ENCODE measurements at places on chromosomes 7 and 10.

DNA sequence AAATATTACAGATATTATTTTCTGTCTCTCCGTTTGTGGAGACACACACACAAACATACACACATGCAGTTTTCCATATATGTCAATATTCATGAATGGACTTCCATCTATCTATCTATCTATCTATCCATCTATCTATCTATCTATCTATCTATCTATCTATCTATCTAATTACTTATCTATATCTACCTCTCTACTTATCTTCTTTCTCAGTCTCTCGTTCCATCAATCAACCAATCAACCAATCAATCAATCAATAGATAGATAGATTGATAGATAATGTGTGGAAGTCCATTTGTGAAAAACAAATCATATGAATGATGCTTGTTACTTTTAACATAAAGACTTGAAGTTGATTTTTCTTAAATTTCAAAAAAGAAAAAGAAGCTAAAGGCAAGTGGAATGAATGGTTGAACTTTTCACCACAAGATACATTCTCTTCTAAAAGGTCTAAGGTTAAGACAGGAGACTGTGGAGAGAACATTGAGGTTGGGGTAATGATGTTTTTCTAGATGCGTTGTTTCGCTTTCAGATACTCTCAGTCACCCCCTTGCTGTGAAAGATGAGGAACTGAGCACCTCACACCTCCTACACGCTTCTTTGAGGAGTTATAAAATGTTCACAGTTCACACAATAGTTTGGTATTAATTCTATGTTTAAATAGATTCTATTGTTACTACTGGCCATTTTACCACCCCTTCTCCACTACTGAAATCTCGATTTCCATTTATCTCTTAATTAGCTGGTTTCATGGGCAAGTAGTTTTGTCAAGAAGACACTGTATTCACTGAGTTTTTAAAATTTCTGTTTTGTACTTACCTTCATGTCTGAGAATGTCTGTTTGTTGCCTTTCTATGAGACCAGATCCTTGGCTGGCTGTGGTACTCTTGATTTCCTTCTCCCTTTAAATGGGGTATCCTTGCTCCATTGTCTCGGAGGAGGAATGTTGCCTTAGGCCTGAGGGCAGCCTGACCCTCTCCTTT, 114.1 kb downstream of the EMX2 start:
- no peak for DNase-seq

GRCh38 chr10:104406715-104407650, 53.4 kb downstream of the CFAP58 start:
- DNase-seq = no peak

DNA sequence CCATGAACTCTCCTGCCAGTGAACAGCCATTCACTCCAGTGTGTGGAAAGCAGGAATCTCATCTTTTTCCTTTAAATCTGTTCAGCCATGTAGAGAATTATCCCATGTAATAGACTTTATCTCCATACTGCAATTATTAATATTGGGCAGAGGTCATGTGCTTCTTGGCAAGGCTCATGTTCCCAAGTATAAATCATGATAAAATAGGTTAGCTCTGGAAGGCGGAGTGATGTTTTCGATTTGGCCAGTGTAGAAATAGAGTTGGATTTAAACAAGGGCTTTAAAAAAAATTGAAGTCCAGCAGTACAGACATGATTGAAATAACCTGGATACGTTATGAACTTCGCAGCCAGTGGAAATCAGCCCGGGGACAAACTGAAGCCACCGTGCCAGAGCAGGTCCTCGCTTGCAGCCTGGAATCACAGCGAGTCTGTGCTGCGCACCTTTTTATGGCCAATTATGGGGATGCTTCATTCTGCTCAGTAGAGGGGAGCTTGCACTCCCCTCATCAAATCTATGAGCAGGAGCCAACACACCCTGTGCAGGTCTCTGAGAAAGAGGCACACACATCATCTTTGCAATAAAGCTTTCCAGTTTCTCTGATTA, 654.0 kb upstream of the MKI67 start:
- DNase-seq = no peak

DNA sequence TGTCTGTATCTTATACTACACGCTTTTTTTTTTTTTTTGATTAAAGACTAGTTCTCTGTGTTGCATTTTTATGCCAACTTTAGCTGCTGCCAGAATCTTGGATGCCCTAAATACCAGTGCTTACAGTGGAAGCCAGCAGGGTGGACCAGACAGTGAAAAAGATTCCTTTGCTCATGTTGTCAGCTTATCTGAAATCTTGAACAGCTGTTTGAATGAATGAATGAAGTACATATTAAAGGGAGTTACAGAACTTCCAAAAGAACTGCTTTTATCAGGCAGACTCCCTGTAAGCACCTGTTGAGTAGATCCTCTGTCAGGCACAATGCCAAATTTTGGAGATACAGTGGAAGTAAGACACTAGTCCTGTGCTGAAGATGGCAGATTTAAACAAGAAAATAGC, 184.9 kb downstream of the PPP1R9A start:
- no peak for DNase-seq

DNA sequence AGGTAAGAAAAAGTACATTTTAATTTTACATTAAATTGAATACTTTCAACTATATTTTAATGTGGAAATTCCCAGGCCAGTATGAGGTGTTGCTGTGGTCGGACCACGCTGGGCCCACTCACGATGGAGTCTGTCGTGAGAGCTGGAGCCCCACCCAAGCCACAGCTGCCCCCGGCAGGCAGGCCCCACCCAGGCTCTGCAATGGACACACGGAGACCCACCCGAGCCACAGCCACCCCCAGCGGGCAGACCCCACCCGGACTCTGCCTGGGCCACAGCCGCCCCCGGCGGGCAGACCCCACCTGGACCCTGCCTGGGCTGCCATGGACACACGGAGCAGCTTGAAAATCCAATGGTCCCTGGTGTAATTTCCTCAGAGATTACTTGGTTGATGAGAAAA, 141.3 kb downstream of the PTPRN2 start:
- DNase-seq = no peak

DNA sequence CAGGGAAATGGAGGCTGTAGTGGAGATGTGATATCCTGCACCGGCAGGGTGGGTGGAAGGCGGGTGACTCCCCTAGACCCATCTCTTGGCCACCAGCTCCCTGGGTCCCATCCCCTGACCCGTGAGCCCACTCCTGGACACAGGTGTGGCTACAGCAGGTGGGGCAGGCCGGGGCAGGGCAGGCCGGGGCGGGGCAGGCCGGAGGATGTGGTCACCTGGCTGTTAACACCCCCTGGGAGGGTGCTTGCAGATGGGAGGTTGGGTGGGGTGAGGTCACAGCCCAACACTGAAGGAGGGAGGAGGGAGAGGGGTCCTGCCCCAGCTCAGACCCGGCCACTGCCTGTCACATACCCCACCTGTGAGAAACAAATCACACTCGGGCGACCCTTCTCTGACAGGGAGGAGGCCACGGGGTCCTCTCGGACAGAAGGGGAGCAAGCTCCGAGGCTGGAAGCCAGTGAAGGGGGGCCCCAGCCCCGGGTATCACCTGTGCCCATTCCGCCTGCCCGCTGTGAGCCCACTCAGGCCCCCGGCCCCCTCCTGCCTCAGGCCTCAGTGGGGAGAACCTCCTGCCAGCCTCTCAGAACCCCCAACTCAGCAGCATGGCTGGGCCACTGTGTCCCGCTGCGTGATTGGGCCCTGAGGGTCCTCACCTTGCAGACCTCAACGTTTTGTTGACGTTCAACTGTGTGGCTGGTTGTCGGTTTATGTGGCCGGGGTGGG, 74.0 kb downstream of the MICALL2 start:
- DNase-seq = no peak

Measured in activated CD4-positive, alpha-beta T cell treated with anti-CD3 and anti-CD28 coated beads, Interleukin-2, amount 10 ng/mL, durations not matched to agents 7 days and 5 days (primary cell).